Hepatocyte (in vitro differentiated cells): ENCODE measurements at places on chromosomes 6 and 20.

DNA sequence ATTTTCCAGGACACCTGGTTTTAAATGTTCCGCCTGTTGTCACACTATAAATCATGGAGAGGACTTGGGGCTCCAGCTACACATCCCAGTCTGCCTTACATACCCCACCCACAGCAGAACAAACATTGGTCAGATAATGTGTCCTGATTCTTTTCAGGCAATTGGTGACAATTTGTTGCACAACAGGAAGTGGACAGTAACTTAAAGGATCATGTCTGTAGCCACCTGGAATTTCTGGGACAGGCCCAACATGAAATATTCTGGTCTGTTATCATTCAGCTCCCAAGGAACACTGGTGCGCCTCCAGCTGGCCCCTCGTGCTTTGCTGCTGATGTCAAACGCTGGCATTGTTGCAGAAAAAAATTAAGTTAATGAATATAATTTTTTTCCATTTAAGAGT is 117.2 kb downstream of the SOBP start:
- peak; percentile 24 for DNase-seq

DNA sequence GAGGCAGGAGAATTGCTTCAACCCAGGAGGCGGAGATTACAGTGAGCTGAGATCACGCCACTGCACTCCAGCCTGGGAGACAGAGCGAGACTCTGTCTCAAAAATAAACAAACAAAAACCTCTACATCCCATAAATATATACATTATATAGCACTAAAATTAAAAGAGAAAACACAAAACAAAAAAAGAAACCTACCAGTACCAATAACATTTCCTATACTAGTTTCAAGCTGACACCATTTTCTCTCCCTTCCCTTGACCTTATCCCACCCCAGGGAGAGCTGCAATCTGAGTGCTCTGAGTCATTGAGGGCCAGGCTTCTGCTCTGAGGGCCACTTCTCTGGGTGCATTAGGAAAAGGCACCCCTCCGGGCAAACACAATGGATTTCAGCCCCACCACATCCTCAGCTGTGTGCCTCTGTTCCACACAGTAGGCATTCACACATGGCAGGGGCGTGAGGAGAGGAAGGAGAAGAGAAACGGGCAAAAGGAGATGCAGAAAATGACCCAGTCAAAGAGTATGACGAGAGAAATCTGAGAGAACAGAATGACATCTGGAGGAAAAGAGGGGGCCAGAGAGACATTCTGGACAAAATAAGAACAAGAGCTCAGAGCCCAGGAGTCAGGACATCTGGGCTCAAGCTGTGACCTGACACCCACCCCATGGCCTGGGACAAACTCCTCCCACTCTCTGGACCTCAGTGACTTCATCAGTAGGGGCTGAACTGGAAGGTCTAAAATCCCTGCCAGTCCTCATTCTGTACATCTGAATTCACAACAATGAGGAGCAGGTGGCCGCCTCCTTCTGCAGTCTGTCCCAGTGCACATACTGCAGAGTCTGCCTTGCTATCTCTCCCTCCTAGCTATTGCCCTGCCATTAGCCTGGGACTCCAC is 18.2 kb downstream of the TRIM26 start:
- no peak for DNase-seq

DNA sequence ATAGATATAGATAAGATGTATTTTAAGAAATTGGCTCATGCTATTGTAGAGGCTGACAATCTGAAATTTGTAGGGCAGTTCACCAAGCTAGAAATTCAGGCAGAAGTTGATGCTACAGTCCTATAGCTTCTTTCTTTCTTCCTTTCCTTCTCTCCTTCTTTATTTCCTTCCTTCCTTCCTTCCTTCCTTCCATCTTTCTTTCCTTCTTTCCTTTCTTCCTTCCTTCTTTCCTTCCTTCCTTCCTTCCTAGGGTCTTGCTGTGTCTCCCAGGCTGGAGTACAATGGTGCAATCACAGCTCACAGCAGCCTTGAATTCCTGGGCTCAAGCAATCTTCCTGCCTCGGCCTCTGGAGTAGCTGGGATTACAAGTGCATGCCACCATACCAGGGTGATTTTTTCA is 55.3 kb downstream of the TFAP2A start:
- DNase-seq: no peak

DNA sequence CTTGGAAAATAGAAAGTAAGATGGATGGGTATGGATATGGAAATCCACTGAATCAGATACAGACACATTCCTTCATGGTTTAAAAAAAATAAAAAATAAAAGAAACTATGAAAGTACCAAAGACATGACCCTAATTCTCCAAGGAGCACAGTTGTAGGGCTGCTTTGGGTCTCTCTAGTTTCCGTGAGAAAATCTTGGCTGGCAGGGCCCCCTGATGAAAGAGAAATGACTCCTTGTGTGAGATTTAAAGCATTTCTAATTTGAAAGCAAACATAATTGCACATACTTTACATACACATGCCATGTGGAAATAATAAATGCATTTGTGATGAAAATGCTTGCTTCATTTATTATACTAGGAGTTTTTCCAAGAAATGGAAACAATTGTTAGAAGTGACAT is 593.9 kb upstream of the BTBD3 start:
- no peak for DNase-seq

DNA sequence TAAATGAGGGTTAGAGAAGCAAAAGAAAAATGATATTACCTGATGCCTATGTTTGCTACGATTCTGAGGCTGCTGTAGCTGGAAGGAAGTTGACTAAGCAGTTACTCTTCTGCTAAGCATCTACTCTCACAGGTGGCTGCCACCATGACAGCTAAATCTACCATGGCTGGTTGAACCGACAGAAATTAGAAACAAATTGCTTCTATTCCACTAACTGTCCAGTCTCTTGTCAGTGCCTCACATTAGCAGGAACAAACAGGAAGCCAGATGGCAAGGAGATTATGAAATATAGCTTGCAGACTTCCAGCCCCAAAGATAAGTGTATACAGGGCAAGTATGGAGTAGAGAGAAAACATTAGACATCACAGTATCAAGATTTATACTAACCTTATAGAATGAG is 59.4 kb upstream of the TMEM200A start:
- DNase-seq: no peak

- no peak for DNase-seq
Measured at GRCh38 chr6:144725736-144726522, 440.8 kb downstream of the UTRN start.

DNA sequence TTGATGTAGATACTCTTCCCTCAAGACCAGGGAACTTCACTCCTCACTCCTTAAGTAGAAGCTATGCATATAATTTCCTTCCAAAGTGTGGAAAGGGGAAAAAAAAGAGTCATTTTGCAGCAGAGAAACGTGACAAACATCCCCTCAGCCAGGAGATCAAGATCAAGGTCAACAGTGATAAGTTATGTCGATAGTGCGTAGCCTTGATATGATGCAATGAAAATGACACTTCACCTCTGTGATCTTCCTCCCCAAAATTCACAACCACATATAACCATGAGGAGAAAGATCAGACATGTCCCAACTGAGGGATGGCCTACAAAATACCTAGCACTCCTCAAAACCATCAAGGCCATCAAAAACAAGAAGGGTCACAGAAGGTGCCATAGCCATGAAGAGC is 160.4 kb upstream of the MYLIP start:
- no peak for DNase-seq

GRCh38 chr6:73667798-73668197 is 14.0 kb upstream of the SLC17A5 start:
- no peak for DNase-seq

- DNase-seq: no peak
Measured at GRCh38 chr20:41350408-41350962, 9.9 kb downstream of the LPIN3 start.

- DNase-seq: no peak
Measured at GRCh38 chr6:33602180-33602579, 18.9 kb upstream of the ITPR3 start.

DNA sequence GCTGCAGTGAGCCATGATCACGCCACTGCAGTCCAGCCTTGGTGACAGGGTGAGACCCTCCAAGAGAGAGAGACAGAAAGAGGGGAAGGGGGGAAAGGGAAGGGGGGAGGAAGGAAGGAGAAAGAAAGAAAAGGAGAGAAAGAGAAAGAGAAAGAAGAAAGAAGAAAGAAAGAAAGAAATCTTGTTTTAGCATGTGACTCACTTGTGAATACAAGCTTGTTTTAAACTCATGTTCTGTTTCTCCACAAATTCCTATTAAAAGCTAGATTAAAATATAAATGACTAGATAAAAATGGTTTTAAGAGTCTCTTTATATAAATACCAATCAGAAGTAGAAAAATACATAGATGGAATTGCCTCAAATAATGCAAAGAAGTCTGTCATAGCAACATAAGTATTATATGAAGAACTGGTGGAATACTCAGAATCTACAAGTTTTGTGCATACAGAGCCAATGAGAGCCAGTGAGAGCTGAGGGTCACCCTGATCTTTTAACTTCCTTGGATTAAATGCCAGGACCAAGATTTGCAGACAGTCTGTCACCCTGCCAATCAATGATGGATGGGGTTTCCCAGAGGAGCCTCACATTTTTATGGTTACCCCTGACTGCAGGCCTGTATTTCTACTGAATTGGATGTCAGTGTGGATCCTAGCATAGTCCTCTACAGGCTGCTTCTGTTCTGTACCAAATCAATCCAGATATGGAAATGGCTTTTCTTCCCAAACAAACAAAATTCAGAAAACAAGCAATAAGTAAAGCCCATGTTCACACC is 50.8 kb upstream of the LY86 start:
- DNase-seq: no peak

GRCh38 chr6:9128970-9129369 is 693.6 kb upstream of the SLC35B3 start:
- DNase-seq: no peak

- no peak for DNase-seq
Measured at GRCh38 chr6:151175662-151176445, 63.9 kb upstream of the AKAP12 start.

DNA sequence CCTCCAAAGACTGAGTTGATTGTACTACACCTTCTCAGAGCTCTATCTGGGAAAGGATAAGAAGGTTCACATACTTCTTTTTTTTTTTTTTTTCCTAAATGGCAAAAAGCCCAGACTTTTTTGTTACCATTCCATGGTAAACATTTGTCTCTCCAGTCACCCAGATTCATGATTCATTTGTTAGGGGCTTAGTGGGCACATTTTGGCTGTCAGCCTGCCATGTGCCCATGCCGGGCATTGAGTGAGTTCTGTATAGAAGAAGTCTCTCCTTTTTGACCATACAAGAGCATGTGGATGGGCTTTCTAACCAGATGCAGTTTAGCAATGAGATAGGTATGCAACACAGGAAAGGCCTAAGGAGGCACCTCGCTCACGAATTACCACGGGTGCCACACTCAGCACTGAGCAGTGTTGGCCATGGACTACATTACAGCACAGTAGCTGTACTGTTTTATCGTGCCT is 447.5 kb upstream of the HSF2 start:
- DNase-seq: peak; percentile 9

- no peak for DNase-seq
Measured at GRCh38 chr20:50043573-50044352, 61.0 kb downstream of the SNAI1 start.

DNA sequence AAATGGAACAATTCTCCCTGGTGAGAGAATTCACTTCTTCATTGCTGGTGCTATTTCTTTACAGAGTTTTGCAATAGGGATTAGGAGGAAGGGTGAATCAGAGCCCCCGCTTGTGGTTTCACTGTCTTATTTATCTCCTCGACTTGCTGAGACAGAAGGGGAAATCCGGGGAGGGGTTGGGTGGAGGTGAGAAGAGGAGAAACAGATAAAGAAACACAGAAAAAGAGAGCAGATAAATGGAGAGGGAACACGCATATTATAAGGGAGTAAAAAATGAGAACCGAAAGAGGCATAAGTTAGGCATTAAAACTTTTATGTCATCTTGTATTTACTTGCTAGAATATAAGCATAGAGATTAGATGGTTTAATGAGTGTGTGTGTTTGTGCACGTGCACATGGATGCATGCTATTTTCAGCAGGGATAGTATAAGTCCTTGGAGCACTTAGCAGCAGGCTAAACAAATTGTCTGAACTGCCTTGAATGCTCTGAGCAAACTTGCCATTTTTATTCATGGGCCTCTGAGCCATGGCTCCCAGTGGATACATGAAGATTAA is 105.0 kb downstream of the OLIG3 start:
- peak; percentile 28 for DNase-seq

DNA sequence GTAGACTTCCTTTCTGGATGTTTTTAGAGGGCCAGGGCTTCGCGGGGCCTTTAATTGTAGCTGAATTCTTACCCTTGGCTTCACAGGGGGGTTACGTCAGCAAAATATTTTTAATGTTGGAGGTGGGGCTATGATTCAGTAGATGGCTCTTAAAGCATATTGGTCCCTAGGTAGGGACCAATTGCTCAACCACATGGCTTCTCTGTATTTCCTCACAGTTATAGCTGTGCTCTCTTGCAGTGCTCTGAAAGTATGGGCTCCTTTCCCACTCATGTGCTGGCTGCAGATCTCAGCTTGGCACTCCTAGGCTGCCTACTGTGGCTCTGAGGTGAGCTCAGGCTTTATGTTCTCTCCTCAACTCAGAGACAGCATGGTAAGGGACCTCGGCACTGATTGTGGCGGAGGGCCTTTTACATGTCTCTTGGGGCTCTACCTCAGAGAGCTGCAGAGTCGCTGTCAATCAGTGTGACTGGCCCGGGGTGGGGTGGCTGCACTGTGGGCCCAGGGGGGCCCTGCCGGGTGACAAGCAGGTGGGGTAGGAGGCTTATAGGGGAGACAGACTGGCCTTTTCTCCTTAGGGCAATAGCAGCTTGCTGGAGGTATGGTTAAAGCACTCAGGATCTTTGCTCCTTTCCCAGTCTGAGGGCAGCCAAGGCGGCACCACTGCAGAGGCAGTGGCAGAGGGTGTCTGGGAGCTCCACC is 318.0 kb downstream of the DOK5 start:
- DNase-seq: no peak

- DNase-seq: no peak
Measured at GRCh38 chr6:17491416-17492142, 98.2 kb downstream of the CAP2 start.

DNA sequence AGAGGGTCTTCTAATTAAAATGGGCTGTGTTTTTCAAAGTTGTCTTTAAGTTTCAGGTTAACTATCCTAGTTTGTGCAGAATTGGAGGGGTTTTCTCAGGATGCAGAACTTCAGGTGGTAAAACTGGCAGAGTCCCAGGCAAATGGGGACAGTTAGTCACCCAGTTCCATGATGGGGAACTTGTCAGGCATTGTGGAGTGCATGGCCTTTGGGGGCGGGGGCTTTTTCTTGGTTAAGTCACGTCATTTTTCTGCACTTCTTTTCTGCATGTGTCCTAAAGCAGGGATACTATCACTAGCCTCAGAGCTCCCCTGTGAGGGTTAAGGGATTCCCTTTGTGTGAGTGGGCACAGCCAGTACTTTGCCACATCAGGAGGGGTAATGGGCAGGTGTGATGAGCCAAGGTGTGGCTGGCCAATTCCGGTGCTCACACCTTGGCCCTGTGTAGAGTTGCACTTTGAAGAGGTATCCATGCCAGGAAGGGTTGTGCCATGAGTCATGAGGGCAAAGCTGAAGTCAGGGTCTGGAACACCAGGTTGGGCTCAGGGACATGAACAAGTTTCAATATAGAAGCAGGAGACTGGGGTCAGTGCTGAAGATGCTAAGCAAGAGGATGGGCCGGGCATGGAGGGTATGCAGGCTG is 126.0 kb upstream of the RREB1 start:
- DNase-seq: no peak
